ENCODE measurements at places on chromosomes 12 and 14.

DNA sequence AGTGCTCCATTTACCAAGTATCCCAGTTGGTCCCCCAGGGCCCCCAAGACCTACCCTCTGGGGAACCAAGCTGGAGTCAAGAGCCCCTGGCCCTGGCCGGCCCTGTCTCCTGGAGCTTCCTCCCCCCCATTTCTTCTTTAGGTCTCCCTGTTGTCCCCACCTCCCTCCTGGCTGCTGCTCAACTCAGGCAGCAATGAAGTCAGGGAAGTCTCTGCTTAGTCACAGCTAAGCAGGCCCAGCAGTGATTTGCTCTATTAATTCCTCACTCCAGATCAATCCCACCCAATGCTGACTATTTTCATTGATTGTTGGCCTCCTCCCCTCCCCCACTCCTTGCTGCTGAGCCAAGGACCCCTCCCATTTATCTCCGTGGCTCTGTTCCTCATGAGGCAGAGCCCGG, 28.3 kb downstream of the VSX2 start:
- no peak for DNase-seq

GRCh38 chr12:91189516-91189915, 6.9 kb upstream of the DCN start:
- no peak for DNase-seq

DNA sequence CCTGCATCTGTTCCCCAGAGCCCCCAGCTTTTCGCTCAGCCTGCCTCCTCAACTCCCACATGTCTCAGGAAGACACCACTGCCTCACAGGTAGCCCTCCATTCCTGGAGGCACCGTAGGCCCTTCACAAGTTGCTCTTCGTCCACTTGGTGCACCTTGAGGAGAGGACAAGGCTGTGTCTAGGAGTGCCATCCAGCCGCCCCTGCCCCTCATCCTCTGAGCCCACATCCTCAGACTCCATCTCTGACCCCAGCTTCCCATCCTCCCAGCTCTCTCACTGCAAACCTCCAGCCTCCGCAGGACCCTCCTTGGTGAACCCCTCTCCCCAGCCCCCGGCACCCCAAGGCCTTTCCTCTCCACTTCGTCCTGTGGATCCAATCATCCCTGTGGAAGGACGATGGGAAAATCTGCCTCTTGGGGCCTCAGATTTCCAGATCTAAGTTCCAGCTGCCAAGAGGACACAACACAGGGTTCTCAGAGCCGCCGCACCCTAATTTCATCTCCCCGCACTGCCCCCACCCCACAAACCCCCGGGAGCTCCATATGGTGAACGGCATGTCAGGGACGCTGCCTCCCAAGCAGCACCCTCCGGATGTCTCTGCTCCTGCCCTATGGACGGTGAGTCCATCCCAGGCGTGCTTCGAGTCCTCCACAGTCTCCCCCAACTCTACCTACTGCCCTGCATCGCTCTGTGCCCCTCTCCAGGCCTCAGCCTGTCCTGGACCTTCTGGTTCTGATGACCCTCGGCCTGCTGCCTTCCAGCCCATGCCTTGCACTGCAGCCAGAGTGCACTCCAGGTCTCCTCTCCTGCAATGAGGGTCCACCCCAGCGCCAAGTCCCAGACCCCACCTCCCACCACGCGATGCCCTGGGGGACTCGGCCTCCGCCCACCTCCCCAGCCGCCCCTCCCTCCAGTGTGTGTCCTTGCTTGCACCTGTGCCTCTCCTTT, 314.1 kb upstream of the DIO3 start:
- no peak for DNase-seq

DNA sequence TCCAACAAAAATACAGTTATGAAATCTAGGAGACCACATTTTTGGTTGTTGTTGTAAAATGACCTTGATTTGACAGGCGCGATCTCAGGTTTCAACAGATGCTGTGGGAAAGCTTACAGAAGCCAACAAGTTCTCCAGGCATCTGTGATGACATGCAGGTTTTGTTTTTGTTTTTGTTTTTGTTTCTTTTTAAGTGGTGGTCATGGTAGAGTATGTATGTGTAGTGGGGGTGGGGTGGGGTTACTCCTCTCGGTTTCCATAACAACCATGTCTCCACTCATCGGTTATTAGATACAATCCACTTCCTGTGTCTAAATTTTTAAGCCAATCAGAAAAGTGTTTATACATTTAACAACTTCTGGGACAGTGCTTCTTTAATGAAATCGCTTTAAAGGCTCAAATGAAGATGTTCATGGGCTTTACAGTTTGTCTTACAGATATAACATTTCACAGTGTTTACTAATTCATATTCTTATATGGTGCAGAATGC, 199.9 kb upstream of the FOXN3 start:
- DNase-seq: no peak

DNA sequence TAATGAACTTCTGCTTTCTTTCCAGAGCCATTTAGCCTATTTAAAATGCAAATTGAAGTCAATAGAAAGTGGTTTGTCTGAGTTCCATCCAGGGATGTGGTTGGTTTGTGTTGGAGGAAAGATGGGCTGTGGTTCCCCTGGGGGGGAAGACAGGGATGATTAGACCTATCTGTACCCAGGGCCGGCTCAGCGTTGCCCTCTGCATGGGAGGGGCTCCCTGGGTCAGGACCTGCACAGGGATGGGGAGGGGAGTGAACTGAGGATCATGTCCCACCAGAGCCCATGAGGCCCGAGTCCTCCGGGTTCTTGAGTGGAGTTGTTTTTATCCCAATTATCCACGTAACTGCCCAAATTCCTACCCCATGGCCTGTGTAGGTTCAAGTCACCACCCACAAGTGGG, 76.9 kb upstream of the SFSWAP start:
- no peak for DNase-seq

DNA sequence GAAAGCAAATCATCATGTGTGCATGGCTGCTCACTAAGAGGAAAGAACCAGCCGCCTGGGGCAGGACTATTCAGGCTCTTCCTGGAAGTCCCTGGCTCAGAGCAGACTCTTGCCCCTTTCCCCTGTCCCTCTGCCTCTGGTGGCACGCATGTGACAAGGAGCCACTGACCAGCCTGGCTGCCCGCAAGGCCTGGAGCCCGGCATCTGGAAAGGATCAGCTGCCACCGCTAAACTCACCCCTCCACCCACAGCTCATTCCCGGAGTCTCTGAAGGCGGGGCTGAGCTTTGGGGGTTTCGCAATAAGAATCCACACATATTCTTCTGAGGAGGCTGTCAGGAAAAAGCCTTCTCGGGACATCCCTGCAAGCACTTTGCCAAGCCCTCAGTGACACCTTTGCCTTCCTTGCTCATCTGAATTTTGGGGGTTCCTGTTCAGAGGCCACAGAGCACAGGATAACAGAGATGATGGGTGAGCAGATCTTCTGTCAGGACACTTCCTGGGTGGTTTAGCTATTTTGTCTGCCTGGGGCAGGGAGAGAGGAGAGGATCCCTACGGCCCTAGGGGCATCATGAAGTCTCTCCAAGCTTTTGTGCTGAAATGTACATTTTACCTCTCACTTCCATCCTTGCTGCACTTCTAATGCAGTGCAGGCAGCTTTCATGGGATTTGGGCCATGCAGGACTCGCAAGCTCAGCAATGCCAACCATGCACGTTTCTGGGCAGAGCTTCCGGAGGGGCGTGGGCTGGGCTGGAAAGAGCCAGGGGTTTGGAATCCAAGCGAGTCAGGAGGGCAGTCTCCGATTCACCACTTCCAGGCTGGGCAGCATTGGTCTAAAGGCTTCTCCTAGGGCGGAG, 124.8 kb upstream of the MAP1LC3B2 start:
- DNase-seq: no peak

GRCh38 chr14:100058777-100059437, 6.3 kb upstream of the EVL start:
- no peak for DNase-seq

DNA sequence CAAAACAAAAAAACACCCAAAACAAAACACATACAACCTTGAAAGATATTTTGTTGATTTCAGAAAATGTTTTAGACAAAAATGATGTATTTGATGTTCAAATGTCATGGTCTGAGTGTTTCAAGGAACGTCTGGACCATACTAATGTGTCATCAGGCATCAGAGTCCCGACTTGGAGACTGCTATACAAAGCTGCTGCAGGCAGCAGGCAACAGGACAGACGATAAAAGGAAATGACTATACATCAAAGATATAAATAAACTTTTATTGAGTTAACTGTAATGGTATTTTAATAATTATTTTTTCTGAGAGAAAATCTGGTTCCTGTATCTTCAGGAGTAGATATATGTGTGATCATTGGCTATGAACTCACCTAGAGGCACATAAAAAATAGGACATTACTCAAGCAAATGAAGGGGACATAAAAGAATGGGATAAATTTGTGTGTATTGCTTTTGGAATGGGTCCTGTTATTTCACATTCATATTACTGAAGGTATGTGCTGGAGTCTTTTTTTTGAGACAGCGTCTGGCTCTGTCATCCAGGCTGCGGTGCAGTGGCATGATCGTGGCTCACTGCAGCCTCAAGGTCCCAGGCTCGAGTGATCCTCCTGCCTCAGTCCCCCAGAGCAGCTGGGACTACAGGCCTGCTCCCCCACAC, 87.3 kb upstream of the HECTD1 start:
- DNase-seq: no peak

DNA sequence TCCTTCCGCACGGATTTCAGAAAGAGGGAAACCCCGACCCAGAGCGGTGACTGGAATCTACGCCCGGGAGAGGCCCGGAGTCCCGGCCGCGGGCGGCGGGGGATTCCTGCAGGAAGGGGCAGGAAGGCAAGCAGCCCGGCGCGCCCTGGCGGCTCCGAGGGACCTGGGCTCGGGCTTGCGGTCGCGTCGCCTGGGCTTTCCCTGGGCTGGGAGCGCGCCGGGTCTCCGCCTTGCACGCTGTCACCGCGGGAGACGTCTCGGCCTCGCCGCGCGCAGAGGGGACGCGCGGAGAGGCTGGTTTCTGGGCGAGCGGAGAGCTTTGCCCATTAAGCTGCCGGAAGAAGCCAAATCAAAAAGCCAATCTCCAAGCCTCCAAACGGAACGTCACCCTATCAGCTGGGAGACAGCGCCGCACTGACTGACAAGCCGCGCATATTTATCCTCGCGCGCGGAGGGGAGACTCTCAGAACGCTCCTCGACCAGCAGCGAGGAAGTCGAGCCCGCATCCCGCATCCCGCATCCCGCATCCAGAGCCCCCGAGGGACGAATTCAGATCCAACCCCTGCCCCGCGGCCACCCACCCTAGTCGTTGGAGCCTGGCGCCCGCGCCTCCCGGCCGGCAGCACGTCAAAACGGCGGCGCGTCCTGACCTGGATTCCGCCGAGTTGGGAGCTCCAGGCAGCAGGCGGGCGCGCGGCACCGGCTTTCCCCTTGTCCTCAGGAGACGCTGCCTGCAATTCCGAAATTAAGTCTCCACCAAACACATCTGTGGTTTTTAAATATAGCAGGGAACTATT, at the start of gene SLC8A3:
Gene SLC8A3, minus strand, starts transcription at position 293 of the 797 bp plus-strand sequence. CDS start 20,529 bp downstream, outside the sequence.
- no peak for DNase-seq

DNA sequence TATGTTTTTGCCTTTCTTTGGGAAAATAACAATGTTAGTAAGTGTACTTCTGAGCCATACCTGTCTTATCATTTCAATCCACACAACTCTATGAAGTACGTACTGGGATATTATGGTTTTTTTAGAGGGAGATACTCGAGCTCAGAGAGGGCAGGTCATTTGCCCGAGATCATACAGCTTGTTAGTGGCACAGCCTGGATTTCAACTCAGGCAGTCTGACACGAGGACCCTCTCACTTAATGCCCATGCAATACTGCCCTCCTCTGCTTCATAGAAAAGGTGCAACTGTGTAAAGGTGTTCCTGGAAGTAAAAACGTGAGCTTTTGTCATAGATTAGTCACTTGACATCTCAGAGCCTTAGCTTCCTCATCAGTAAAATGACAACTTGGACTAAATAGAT, 128.0 kb downstream of the NDUFA12 start:
- DNase-seq: no peak

DNA sequence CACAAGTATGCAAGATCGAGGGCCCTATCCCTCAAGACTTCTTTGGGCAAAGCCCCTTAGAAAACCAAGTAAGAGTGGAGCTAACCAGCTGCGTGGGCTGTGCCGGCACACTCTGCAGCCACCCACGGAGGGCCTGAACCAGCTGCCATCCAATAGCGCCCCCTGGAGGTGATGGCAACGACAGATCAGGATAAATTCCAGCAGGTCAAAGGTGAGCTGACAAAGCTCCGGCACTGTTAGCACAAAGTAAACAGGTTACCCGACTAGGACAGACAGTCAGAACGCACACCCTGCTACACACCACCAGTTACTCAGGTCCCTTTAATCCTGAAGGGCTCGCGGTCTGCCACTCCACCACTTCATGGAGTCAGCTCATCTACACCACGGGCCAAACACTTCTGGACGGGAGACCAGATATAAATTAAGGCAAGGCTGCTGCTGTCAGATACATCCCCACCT, 4.9 kb downstream of the ZBTB39 start:
- DNase-seq: peak; percentile 41

DNA sequence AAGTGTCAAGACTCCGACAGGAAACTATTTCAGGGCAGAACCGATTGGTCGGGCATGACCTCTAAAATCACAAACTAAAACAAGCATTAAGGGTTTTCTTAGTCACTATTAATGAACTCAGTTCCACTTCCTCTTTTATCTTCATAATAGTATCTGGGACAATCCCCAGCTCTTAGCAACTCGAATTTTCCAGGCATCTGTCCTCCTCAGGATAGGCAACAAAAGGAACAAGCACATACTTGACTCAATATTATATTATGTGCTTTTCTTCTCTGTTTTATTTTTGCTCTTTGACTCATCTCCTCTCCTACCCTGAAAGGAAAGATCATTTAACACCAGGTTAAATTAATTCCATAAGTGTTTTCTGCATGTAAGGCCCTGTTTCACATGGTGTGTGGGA, 638.3 kb upstream of the TBX3 start:
- no peak for DNase-seq

DNA sequence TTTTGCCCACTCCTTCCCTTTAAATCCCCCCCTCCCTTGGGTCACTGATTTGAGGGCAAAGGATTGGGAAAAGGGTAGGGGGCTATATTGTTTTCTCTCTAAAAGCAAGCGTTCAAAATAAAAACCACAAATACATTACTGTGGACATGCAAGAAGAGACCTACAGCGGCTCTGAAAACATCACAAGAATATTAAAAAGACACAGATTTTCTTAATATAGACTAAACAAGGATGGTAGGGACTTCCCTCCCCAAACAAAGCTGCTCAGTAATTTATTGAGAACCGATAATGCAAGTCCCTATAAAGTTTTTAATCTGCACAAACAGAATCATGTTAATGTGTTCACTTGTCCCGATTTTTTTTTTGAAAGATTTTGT, 12.9 kb downstream of the TBX3 start:
- DNase-seq: no peak

- no peak for DNase-seq
Observed at GRCh38 chr12:53268630-53269562, 797 bp downstream of the ESPL1 start.

Data from stimulated activated CD4-positive, alpha-beta T cell treated with anti-CD3 and anti-CD28 coated beads, TNF-alpha, amount 100 ng/mL, for 1 hour (primary cell).